ENCODE measurements at places on chromosomes 5 and 9.

GRCh38 chr9:25010027-25010662 lies 464.4 kb upstream of the IZUMO3 start:
- no peak for DNase-seq

- no peak for DNase-seq
These were observed 1.4 kb upstream of the GABRB2 start for GRCh38 chr5:161547738-161548486.

DNA sequence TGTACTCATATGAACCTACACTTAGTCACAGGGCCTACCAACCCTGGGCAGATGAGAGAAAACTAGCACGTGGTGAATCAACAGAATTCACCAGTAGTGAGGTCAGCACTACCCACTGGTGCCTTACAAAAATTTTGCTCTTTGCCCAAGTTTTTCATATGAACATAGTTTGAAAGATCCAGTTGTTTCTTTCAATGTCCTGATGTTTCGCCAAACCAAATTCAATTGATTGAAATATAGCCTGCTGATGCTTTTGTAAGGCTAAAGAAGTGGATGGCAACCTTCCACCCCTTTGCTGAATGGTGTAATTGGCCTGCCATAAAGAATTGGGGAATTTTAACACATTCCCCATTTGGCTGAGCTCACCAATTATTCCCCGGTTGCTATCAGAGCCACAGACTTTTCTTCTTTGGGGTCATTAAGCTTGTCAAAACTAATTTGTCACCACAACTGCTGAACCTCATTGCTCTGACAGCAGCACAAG lies 339.2 kb downstream of the GLIS3 start:
- no peak for DNase-seq

DNA sequence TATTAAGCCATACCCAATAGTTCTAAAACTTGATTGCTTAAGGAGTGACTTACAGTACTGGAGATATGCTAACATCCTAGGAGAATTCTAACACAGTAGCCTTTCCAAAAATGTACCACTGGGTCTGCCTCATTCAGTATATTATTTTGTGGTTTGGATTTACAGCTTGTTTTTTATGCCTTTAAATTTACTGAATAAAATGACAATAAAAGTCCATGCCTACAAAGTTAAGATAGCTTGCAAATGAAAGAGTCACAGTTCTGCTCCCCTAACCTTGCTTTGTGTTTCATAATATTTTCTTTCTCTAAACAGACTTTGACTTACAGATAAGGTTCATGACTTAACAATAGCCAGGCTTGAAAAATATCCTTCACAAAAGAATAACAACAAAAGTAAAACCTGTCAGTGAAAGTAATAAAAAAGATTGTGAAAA lies 951.1 kb upstream of the NUDT12 start:
- no peak for DNase-seq

- no peak for DNase-seq
These were observed 167.8 kb downstream of the DOCK2 start for GRCh38 chr5:169804861-169805260.

Measured in T-helper 1 cell (primary cell).